CD8-positive, alpha-beta memory T cell (primary cell): ENCODE measurements at places on chromosomes 2 and 18. TPM values are rescaled to one million over a fixed set of nuclear protein-coding genes. Genes with fewer than 3 reads are reported as not detected.

DNA sequence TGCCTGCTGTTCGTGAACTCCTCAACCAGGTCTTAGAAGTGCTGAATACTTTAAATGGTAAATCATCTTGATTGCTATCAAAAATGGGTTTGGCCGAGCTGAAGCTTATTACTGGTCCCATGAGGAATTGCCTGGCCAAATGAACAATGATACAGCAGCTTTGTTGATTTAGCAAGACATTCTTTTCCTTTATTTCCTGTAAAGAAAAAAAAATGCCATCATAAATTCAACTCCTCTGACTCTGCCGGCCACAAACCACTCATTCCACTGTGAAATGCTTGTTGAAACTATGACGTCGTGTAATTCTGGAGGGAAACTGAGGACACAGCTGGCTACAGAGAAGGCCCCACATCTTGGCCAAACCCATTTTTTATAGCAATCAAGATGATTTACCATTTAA is 74.2 kb upstream of the ID2 start:
- DNase-seq: no peak

The RAB6D gene
- not detected for total RNA-seq

GRCh38 chr2:8437228-8437948 is 244.5 kb upstream of the ID2 start:
- no peak for DNase-seq

The COLEC12 gene
- total RNA-seq: 0.04 TPM

The SCYGR2 gene
- total RNA-seq: not detected

The COL6A3 gene
- 9.5 TPM for total RNA-seq

The GBX2 gene
- not detected for total RNA-seq

DNA sequence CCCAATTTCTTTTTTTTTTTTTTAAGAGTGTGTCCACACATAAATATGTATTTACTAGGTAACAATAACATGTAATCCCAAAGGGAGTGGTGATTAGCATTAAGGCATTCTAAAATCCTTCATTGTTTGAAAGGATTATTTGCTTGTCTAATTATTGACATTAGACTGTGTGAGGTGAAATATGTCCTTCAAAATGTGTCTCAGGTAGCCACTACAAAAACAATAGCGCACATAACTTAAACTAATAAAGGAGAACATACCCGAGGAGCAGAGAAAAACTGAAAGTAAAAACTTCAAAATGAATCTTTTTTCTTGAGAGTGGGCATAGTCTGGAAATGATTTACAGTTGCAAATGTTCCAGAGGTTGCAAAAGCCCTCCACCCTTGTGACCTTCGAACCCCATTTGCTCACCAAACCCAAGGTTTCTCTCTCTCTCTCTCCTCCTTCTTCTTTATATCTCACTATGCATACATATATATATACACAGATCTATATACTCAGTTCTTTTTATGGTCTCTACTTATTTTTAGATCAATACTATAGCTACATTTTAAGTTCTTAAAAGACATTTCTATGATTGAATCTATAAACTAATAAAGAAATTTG is 24.4 kb upstream of the FRZB start:
- DNase-seq: no peak
